Glutamatergic neuron (in vitro differentiated cells): ENCODE measurements at places on chromosomes 6 and 20.
A peak's percentile ranks its signal among the peaks of the same experiment; 100 is the strongest.

DNA sequence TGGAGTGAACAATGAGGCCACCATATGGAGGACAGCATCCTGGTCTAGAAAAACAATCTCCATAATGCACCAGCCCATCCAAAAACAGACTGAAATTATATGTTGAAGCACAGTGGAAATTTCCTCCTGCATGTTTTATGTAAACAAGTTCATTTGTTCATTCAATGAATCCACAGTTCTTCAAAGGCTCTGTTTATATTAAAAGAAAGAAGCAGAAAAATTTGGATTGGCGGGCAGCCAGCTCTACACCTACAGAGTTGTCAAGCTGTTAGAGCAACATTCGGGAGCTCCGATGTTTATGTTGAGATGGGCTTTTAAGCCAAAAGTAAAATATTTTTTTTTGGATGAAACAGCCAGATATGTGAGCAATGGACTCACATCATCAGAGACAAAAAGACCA lies 395.3 kb upstream of the SULF2 start:
- no peak for DNase-seq

- no peak for DNase-seq
Observed at GRCh38 chr6:152458648-152459644, 178.2 kb downstream of the SYNE1 start.

GRCh38 chr6:106730264-106730663 lies 100.9 kb downstream of the QRSL1 start:
- DNase-seq = no peak

- DNase-seq = no peak
Observed at GRCh38 chr6:111764238-111765175, 108.7 kb downstream of the FYN start.

- DNase-seq = no peak
Observed at GRCh38 chr20:18728165-18728869, 85.3 kb upstream of the SCP2D1 start.

DNA sequence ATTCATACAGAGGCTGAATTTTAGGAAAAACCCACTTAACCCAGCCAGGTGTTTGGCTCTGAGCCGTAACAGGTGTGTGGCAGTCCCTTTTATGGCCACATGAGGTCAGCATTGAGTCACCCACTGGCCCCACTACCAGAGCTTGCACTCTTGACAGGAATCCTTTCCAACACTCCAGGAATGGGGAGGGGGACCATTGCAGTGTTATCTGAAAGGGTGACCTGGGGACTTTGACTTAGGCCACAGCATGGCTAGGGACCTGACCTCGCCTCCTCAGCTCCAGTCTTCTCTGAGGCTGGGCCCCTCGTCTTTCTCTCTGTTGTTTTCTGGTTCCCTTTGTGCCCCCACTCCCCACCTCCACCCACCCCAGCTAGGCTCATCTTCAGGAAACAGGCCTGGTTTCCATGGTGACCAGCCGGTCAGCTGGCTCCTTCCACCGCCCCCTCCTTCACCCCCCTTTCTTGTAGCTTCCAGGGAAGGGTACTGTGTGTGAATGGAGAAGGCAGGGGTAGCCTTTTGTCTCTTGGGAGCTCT lies 2.1 kb upstream of the TMEM151B start:
- DNase-seq = peak; percentile 72

- DNase-seq = peak; percentile 67
Observed at GRCh38 chr6:125363039-125363823, 61.5 kb upstream of the HDDC2 start.

GRCh38 chr6:77173472-77174074 lies 289.7 kb downstream of the HTR1B start:
- DNase-seq = no peak

GRCh38 chr20:41853806-41854205 lies 235.6 kb upstream of the CHD6 start:
- no peak for DNase-seq
